ENCODE measurements at places on chromosomes 4 and X. TPM values are rescaled to one million over a fixed set of nuclear protein-coding genes. Genes with fewer than 3 reads are reported as not detected.

The UTP3 gene
- 28.2 TPM for total RNA-seq

- H3K4me3 ChIP-seq: peak overlapping the region; percentile 12
- no peaks in the 10 kb centered on the region for H3K27me3 ChIP-seq
- H3K27ac ChIP-seq: peak overlapping the region; percentile 74
- peaks cover 14% of the 10 kb centered on the region for H3K4me1 ChIP-seq
- peak; percentile 53 for DNase-seq
Measured at GRCh38 chrX:40996886-40997530, 88.2 kb upstream of the USP9X start.

The LONRF3 gene
- total RNA-seq: 0.84 TPM

- no peaks in the 10 kb centered on the region for H3K36me3 ChIP-seq
- H3K27me3 ChIP-seq: no peaks in the 10 kb centered on the region
- DNase-seq: no peak
- H3K4me3 ChIP-seq: no peak overlapping the region
- no peak overlapping the region for H3K27ac ChIP-seq
- H3K4me1 ChIP-seq: peaks cover 9% of the 10 kb centered on the region
Measured at GRCh38 chr4:137541181-137541580, 8.9 kb upstream of the PCDH18 start.

DNA sequence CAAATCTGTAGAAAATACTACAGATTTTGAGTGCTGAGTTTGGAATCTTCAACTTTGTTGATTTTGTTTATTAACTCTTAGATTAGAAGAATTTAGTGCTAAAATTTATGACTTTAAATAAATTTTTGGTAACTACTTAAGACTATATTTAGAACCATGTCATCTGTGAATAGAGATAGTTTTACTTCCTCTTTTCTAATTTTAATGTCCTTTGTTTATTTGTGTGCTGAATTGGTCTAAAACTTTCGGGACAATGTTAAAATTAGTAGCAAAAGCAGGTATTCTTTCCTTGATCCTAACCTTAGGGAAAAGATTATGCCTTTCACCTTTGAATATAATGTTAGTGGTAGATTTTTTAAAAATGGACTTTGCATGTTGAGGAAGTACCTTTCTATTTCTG is 119.7 kb upstream of the CXorf51A start:
- no peaks in the 10 kb centered on the region for H3K4me1 ChIP-seq
- DNase-seq: no peak
- no peak overlapping the region for H3K27ac ChIP-seq
- no peak overlapping the region for H3K4me3 ChIP-seq
- H3K27me3 ChIP-seq: no peaks in the 10 kb centered on the region
- no peaks in the 10 kb centered on the region for H3K36me3 ChIP-seq

DNA sequence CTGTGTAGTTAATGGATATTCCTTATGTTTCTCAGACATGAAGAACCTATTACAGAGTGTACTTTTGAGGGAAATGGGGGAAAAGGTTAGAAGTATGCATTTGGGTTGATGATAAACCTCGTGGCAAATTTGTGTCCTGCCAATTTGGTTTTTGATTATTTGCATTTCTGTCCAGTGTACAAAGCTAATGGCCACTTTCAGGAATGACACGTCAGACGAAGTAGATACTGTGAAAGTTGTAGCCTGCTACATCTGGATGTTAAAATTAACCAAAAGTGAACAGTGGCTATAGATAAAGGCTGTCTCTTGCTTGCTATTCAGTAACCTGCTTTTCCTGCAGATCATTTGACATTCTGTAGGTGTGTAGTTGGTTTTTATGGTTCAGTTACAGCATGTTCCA is 1.0 kb downstream of the PRDX4 start:
- no peaks in the 10 kb centered on the region for H3K36me3 ChIP-seq
- DNase-seq: no peak
- H3K27me3 ChIP-seq: no peaks in the 10 kb centered on the region
- peaks cover 5% of the 10 kb centered on the region for H3K4me1 ChIP-seq

GRCh38 chrX:15874672-15875071 is 20.1 kb upstream of the AP1S2 start:
- no peaks in the 10 kb centered on the region for H3K27me3 ChIP-seq
- H3K4me3 ChIP-seq: no peak overlapping the region
- H3K36me3 ChIP-seq: no peaks in the 10 kb centered on the region
- H3K27ac ChIP-seq: no peak overlapping the region
- DNase-seq: no peak
- no peaks in the 10 kb centered on the region for H3K4me1 ChIP-seq

The FAM53A gene
- total RNA-seq: 5.2 TPM

- H3K36me3 ChIP-seq: no peaks in the 10 kb centered on the region
- no peaks in the 10 kb centered on the region for H3K27me3 ChIP-seq
- H3K27ac ChIP-seq: no peak overlapping the region
- no peak for DNase-seq
- no peak overlapping the region for H3K4me3 ChIP-seq
Measured at GRCh38 chrX:16205840-16206239, 38.6 kb downstream of the MAGEB17 start.

DNA sequence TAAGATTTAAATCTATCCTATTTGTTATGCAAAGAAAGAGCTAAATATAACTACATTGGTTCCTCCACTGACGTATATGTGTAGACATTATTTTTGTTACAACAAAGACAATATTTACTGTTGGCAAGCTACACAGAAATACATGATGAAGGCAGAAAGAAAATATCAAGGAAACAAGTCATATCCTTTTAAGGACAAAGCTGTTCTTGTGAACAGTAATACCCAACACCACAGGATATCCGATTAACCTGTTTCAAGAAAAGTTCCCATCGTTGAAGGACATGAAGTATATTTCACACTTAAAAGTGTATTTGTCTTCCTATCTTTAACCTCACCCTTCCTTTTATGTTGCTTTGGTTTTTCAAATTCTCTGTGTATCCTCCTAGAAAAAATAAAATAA is 235.8 kb upstream of the AADAT start:
- DNase-seq: no peak
- H3K27me3 ChIP-seq: no peaks in the 10 kb centered on the region
- no peak overlapping the region for H3K4me3 ChIP-seq
- no peak overlapping the region for H3K27ac ChIP-seq
- H3K4me1 ChIP-seq: no peaks in the 10 kb centered on the region

GRCh38 chrX:39773923-39774773 is 323.6 kb downstream of the BCOR start:
- DNase-seq: no peak
- H3K4me3 ChIP-seq: no peak overlapping the region
- no peak overlapping the region for H3K27ac ChIP-seq
- no peaks in the 10 kb centered on the region for H3K27me3 ChIP-seq
- no peaks in the 10 kb centered on the region for H3K36me3 ChIP-seq

GRCh38 chr4:173855015-173855414 is 325.0 kb upstream of the HAND2 start:
- no peak overlapping the region for H3K27ac ChIP-seq
- H3K27me3 ChIP-seq: no peaks in the 10 kb centered on the region
- no peak overlapping the region for H3K4me3 ChIP-seq
- no peaks in the 10 kb centered on the region for H3K36me3 ChIP-seq

The MAMLD1 gene
- total RNA-seq: not detected

DNA sequence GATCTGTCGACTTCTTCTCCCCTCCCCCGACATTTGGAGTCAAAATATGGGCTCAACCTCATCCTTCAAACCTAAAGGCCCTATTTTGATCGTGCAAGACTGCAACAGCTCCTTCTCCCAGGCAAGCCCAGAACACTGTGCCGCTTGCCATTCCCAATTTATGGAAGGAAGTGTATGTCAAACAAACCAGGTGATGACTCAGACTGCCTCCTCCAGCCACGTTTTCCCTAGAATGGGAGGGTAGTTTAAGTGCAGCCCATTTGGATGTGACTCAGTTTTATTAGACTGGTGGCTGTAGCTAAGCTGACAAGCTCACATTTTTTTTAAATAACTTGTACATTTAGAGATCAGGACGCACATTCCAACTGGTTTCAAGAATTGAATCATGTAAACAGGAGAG is 570.4 kb upstream of the DIPK2B start:
- peak overlapping the region; percentile 34 for H3K4me3 ChIP-seq
- H3K4me1 ChIP-seq: peaks cover 19% of the 10 kb centered on the region
- H3K27me3 ChIP-seq: no peaks in the 10 kb centered on the region
- peak overlapping the region; percentile 93 for H3K27ac ChIP-seq

DNA sequence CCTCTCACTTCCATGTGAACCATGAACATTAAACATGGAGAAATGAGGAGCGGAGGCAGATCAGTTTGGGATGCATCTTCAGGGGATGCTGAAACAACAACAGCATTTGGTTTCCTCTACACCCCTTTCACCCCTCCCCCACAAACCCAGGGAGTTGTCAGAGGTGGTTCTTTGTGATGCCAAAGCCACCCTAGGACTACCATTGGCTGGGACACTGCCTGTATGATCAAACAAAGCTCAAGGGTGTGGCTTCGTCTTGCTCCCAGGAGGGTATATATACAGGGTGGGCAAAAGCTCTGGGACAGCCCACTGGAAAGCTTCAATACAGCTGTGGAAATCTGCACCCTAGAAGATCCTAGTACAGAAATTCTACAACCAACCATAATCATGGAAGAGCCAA is at the start of gene SPANXN4:
TSS of gene SPANXN4 (plus strand) at position 301 of the 400 bp plus-strand sequence. CDS start at position 388, 87 bp downstream.
- DNase-seq: no peak
- no peak within 1 kb of the TSS for H3K4me3 ChIP-seq
- H3K36me3 ChIP-seq: no peaks in the 10 kb centered on the region
- no peaks in the 10 kb centered on the region for H3K27me3 ChIP-seq
- no peak within 1 kb of the TSS for H3K27ac ChIP-seq
- no peaks in the 10 kb centered on the region for H3K4me1 ChIP-seq
